ENCODE measurements at places on chromosomes 11 and 22.

DNA sequence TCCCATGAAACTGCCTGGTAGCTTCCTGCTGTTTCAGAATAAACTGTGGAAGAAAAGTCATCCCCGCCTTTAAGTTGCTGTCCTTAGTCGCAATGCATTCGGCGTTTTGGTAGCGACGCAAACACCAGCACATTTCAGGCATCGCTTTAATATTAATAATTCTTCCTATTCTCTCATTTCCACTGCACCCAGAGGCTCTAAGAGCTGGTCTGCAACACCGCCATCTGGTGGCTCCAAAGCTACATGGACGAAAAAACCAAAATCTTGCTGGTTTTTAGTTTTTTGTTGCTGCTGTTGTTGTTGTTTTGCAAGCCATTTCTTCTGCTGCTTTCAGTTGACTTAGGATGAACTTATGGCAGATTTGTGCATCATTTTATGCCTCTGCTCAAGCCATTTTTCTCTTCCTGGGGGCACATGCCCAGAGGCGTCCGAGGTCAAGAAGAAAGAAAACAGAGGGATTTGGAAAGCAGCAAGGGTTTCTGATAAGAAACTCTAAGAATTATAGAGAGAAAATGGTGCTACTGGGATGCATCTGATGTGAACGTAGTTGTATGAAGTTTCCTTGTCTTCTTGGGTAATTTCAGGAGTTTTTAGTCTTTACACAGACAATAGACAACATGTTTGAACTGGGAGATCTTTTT lies 345.4 kb upstream of the KIRREL3 start:
- DNase-seq, result peak; percentile 4

DNA sequence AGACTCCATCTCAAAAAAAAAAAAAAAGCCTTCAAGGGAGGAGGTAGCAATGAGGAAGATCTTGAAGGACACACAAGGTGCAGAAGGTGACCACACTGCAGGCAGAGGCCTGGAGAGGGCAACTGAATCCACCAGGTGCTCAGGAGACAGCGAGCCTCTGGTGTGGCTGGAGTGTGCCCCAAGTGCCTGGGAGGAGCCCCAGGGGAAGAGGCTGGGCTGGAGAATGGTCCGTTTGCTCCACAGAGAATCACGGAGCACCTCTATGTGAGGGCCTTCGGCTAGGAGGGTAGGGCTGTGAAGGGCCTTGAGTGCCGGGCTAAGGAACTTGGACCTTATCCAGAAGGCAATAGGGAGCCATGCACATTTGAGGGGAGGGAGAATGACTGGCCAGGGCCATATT lies 50.3 kb downstream of the ARRB1 start:
- DNase-seq, result no peak

DNA sequence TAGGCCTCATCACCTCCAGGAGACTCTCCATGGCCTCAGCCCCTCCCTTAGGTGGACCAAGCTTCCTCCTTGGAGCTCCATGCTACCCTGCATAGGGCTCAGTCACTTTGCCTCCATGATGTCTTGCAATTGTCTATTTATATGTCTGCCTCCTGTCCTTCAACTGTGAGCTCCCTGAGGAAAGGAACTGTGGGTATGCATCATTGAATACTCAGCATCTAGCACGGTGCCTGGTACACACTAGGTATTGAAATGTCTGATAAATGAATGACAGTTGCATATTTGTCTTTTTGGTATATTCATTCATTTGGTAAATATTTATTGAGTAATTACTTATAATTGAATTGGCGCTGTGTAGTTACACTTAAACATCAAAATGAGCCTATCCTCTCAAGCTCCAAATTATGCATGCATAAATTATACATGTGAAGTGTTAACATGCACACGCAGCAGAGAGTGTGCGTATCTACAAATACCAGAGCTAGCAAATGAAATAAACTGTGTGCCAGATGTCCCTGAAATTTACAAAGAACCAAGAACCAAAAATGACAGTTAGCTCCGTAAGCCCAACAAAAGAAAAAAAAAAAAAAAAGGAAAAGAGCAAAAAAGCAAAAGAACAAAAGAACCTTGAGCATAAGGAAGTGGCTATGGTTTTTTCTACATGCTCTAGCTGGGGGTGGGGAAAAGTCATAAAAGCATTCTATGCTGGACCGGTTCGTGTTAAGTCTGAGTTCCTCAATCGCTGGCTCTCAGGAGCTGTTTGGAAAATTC lies 25.2 kb downstream of the GRAP2 start:
- no peak for DNase-seq

GRCh38 chr22:41177040-41177621 lies 28.0 kb upstream of the L3MBTL2 start:
- no peak for DNase-seq

- DNase-seq, result peak; percentile 3
Observed at GRCh38 chr22:33105501-33105911, 47.3 kb upstream of the SYN3 start.

- no peak for DNase-seq
Observed at GRCh38 chr11:117860139-117860538, 16.3 kb downstream of the FXYD6 start.

DNA sequence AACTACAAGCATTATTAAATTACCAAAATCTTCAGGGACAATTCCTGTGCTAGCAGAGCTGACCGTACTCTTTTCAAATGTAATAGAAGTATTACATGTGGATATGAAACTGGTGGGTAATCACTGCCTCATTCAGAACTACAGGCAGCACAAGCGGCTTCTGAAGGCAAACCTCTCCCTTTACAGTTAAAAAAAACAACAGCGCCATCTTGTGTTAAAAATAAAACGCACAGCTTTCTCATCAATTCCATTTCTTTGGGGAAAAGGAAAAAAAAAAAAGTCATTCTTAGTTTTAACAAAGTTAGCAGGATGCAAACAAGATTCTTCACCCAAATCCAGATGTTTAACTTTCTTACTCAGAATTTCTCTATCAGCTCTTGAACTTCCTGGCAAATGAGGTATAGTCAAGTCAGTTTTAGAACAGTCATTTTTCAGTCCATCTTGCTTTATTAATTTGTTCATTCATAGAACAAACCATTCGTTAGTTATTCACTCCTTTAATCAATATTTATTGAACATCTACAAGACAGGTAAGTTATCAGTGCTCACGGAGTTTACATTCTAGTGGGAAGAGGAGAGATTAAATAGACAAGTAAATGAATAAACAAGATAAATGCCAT lies 331.8 kb upstream of the MPPED2 start:
- DNase-seq, result peak; percentile 45

DNA sequence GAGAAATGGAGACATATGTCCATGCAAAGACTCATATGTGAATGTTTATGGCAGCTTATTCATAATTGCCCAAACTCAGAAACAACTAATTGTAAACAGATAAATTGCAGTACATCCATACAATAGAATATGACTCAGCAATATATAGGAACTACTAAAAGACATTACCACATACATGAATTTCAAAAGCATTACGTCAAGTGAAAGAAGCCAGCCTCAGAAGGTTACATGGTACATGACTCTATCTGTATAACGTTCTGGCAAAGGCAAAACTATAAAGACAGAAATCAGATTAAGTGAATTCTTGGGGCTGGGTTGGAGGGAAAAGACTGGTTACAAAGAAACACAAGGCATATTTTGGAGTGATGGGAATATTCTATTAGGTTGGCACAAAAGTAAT lies 7.2 kb downstream of the KCTD21 start:
- peak; percentile 58 for DNase-seq

DNA sequence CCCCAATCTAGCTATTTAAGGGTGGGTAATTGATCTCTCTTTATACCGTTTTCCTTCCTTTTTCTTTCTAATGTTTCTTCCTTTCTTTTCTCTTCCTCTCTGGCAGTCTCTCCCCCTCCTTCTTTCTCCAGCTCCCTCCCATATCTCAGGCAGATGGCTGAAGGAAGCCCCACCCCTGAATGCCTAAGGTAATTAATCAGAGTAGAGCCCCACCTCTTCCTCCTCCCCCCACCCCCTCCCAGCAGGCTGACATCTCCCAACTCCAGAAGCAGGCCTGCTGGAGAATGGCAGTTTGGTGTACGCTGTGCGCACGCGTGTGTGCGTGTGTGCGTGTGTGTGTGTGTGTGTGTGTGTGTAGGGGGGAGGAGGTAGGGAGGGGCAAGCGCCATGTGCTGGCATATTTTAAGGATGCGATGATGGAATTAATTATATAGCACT lies 122.6 kb downstream of the APOL5 start:
- DNase-seq, result peak; percentile 99

DNA sequence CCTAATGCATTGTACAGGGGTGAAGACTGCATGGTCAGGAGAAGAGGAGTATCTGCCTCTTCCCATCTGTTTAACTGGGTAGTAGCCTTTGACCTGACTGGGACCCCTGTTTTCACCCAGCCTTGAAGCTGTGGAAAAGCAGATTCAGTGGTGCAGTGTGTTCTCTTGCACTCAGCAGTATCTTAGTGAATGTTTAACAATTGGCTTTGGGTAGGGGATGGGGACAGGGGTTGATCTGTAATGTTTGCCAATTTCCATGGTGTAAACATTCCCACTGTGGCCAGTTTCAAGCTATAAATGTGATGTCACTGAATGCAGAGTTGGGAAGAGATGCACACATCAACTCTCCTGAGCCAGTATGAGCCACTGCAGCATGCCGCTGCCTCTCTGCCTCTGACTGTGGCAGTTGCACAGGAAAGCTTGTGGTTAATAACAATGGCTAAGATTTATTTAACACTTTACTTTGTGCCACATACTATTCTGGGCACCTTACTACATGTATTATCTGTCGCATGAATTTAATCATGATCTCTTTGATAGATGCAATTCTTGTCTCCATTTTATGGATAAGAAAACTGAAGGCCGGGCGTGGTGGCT lies 15.7 kb downstream of the FJX1 start:
- no peak for DNase-seq

DNA sequence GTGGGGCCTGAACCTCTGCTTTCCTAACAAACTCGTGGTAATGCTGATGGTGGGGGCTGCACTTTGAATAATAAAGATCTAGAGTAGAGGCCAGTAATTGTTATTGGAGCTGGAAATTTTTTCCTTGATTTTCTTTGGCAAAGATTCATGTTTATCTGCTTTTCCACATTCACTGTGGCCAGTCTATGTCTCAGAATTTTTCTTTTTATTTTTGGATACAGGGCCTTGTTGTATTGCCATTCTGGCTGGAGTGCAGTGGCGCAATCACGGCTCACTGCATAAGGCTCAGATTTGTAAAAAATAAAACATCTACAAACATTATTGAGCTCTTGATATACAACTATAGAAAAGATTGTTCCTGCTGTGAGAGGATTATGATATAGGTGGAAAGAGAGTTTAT lies 1.6 kb downstream of the TMEM135 start:
- no peak for DNase-seq

- DNase-seq, result no peak
Observed at GRCh38 chr22:22558972-22559603, at the start of gene PRAME. Gene PRAME, minus strand, starts transcription at chr22:22559265. Its CDS starts 2,433 bp downstream, at chr22:22556832.

GRCh38 chr22:30402028-30402765 lies 5.4 kb downstream of the SEC14L2 start:
- no peak for DNase-seq
